ENCODE measurements at places on chromosomes 16 and 17.

- DNase-seq: no peak
These were observed 491.6 kb downstream of the CDH13 start for GRCh38 chr16:83118365-83118764.

- DNase-seq: no peak
These were observed 63.6 kb downstream of the ASIC2 start for GRCh38 chr17:33229499-33229898.

DNA sequence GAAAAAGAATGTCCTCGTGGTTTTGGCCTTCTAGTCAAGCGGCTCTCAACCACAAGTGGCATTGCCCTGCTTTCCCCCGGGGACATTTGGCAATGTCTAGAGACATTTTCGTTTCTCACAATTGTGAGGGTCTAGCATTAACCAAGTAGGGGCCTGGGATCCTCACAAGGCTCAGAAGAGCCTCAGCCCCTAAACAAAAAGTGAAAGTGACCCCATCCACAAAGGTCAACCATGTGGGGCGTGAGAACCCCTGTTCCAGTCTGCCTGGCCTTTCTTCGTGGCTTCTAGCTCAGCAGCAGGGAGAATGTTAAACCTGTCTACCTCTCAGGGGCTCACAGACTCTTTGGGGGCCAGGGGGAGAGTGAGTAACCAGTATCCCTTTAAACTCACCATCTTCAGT lies 4.8 kb upstream of the RPL38 start:
- DNase-seq: no peak

DNA sequence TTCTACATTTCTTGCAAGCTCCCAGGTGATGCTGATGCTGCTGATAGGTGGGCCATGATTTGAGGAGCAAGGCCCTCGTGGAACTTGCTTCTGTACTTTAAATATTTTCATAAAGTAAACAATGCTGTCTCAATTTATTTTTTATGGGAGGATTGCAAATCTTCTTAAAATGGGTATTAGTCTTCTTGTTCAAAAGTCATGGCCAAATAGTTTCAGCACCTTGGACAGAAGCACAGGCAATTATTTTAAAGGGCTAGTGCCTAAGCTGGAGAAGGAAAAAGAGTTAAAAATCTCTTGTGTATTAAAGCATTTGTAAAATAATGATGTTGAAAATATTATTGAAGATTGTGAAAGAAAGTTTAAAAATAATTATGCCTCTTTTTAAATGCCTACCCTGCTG lies 50.5 kb downstream of the GPR139 start:
- no peak for DNase-seq

DNA sequence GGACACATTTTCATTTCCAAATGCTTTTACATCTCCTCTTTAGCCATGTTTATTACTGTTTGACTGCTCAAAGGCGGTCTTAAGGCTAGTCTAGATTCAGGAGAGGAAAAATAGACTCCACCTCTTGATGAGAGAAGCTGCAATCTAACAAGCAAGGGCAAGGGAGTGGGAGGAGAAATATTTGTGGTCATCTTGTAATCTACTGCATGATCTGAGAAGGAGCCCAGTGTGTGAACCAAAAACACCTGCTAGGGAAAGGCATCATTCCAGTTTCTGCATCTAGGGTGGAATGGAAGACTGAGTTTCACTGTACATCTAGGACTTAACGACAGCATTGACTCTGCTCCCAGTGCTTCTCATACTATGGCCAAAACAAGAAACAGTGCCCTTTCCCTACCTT lies 232.2 kb upstream of the HS3ST3A1 start:
- no peak for DNase-seq

- DNase-seq: peak; percentile 49
These were observed 27.4 kb upstream of the CACNA1H start for GRCh38 chr16:1125471-1125870.

DNA sequence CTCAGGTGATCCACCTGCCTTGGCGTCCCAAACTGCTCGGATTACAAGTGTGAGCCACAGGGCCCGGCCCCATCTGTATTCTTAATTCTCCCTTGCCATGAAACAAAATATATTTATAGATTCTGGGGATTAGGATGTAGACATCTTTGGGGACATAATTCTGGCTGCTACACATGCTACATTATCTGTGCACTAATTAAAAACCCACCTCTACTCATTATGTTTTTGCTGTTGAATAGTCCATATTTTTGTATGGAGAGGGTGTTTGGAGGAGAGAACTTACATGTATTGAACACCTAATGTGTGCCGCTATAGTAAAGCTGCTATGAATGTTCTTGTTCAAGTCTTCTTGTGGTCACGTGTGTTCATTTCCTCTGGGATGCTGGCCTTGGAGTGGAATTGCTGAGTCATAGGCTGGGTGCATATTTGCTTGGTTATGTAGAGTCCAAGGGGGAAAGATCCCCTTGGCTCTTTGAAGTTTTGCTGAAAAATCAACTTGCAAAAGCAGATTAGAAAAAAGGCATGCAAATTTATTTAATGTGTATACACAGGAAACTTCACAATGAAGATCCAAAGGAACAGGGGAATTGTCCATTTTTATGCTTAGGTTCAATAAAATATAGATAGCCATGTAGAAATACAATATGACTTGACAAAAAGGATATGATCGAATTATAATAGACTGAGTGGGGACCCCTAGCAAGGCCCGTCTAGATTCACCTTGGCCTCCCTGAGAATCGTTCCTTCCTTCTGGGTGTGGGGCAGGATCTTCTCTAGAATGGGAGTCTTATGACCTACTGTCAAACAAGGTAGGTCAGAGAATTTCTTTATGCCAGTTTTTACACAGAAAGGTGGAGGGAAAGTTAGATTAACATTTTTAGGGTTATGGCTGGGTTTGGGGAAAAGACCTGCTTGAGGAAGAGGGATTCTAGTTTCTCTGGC lies 42.1 kb upstream of the GPRC5B start:
- DNase-seq: no peak

DNA sequence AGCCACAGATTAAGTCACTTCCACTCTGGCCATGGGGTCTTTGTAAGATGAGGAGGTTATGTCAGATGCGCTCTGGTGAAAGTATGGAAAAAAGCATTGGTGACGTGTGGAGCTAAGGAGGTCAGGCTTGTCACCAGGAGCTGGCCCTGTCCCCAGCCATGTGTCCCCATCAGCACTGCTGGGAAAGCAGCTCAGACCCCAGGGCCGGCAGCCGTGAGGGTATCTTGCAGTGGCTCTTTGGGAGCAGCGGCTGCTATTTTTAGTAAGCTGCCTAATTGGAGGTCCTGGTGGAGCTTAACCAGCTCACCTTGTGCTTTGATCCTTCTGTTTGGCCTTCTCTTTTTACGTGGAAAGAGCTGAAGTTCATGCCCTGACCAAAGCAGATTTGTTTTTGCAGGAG lies 60.9 kb downstream of the MPRIP start:
- DNase-seq: no peak

GRCh38 chr17:17994271-17995069 lies 21.8 kb downstream of the DRC3 start:
- DNase-seq: peak; percentile 54

DNA sequence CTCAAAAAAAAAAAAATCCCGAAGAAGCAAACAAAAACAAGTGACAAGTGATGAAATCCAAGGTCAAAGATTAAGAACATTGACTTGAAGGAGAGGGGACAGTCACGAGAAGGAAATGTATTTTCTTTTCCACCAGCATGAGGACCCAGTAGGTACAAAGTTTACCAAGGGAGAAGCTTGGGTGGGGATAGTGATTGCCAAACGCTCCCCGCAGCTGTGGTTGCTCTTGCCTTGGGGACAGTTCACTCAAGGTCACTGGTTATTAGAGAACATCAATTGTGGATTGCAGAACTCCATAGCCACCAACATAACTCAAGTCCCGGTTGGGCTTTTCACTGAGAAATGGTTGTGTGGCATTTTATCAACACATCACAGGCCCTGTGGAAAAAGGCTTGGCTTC lies 27.0 kb downstream of the RSL1D1 start:
- no peak for DNase-seq

Measured in NCI-H2171 treated with DMSO at 0.1 percent for 48 hours (cell line).